Inflammatory macrophage (primary cell): ENCODE measurements at places on chromosomes 5 and 9.

- DNase-seq: no peak
Observed at GRCh38 chr9:120855827-120856670, 13.3 kb upstream of the PSMD5 start.

DNA sequence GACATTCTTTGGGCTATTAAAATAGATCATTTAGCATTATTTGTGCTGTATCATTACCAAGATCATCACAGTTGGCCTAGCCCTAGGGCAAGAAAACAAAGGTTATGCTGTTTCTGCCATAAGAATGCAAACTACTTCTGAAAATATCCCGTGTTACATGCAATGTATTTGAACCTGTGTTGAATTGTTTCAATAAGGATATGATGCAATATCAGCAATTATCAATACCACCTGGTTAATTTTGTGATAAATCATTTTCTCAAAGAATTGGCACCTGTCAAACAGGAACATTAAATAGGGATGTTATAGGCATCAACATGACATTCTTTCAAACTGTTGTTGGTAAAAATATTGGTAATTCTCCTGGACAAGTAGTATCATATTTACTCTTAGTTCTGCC is 2002.0 kb upstream of the CDH9 start:
- no peak for DNase-seq

DNA sequence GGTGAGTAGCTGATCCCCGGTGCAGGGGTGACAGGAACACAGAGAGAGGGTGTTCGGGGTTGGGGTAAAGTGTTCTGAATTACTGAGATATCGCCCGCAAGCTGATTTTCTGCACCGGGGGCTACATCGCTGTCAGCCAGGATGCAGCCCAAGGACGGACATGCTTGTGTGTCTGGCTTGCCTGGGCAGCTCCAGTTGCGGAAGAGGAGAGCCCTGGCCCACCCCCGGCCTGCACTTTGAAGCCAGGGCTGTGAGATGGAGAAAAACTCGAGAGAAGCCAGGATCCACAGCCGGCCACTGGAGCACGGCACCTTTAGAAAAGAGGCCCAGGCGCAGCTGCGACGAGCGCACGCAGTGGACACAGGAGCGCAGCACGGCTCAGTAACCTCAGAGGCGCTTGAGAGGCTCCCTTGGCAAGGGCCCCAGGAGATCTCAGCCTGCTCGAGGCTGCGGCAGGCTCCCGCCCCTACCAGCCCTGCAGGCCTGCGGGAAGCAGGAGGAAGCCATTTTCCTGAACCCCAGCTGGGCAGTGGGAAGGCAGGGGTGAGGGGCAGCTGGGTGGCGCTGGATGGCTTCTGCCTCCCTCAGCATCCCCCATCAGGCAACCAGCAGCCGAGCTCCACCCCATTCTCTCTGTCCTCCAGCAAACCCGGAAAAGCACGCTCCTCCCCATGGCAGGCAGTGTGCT is 59.2 kb downstream of the C9orf50 start:
- DNase-seq: no peak

- DNase-seq: no peak
Observed at GRCh38 chr9:95985440-95986055, 110.1 kb downstream of the ERCC6L2 start.

DNA sequence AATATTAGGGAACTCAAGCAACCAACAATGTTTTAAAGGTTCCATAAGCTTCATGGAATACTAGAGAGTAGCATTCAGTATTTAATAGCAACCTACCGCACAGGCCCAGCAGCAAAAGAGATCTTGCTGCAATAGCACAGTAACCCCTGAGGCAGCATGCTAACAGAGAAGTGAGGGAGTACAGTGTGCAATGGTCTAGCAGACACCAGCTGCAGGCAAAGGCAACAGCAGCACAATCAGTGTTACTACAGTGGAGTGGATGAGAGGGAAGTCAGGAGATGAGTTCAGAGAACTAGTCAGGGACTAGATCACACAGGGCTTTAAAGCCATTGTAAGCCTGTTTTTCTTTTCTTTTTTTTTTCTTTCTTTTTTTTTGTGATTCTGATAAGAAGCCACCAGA is 2.8 kb downstream of the TICAM2 start:
- DNase-seq: peak; percentile 78

DNA sequence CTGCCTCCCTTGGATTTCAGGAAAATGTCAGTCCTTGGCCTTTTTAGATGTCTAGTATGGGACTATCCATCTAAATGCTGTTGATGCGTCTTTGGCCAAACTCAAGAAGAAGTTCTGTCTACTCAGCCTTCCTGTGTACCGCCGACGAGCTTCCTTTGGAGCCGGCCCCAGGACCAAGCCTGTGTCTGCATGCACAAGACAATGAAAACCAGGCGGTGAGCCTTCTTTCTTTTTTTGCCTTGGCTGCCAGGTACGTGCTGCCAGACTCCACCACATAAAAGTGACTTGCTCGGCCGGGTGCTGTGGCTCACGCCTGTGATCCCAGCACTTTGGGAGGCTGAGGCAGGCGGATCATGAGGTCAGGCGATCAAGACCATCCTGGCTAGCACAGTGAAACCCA is 6.0 kb upstream of the NEURL1B start:
- no peak for DNase-seq

GRCh38 chr5:60521376-60522291 is 178.3 kb downstream of the DEPDC1B start:
- DNase-seq: peak; percentile 54

GRCh38 chr9:118128313-118128712 is 424.1 kb downstream of the TLR4 start:
- DNase-seq: no peak

DNA sequence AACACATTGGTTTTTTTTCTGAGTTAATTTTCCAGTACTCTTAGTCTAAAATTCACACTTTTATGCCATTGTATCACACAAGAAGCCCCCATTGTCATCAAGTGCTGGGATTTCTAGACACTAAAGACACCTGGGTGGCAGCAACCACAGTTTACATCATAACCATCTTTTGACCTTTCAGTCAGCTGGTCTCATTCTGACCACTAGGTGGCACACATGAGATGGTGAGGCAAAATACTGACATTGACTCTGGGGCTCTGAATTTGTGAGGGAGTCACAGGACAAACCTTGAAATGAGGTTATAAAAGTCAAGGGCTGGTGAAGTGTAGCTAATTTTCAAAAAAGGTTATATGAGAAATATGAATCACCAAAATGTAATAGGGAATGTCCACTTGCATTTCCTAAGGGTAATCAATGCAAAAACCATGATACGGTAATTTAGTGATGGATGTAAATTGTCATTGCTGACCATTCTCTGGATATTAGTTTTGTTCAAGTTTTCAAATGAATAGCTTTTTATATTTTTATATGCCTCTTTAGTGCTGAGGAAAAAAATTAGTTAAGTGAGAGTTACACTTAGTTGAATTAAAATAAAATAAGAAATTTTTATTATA is 229.4 kb downstream of the DMAC1 start:
- DNase-seq: peak; percentile 50

DNA sequence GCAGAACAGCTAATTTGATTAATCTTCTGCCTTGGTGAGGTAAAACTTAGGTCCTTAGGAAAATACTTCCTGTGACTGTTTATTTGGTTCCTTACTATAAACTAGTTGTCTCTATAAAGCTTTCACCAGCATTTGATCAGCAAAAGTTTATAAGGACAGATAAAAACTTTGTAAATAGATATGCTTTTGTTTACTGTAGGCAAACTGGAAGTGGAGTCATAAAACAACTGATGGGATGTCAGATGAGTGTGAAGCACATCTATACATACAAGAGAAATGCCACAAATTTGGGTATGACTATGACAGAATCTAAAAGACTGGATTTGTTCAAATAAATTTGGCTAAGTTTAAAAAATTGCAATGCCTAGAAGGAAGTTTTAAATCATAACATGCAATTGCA is 5.5 kb downstream of the PTGER4 start:
- no peak for DNase-seq

DNA sequence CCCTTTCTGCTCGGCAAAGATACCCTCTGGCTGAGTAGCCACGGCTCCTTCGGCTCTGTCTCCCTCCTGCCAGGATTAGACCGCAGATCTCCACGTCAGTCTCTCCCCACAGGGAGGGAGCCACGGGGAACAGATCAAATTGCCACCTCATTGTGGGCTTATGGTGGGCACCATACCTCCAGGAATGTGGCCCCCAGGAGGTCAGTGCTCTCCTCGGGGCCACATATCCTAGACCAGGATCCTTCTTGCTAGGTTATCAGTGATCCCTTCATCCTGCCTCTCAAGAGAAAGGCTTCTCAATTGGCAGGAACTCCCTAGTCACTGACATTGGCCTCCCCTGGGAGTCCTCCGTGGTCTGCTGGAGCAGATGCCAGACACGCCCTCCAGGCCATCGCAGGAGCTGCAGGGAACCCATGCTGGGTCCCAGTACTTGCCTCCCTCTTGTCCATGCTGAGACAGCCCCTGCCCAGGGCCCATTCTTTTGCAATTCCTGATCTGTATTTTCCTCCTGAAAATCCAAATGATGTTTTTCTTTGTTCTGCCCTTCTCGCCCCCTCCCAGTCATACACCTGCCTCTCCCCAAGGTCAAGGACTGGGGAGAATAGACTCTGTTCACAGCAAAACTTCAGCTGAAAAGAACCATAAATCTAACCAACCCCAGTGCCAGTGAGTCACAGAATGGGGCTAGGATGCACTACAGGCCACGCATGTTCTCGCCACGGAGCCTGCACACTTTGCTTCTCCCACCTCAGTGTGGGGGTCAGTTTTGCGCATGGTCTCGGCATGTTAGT is 31.6 kb upstream of the ENHO start:
- DNase-seq: no peak

- peak; percentile 90 for DNase-seq
Observed at GRCh38 chr9:133160742-133161546, 2.8 kb downstream of the GBGT1 start.

- DNase-seq: no peak
Observed at GRCh38 chr5:174735498-174736330, 11.3 kb downstream of the MSX2 start.

DNA sequence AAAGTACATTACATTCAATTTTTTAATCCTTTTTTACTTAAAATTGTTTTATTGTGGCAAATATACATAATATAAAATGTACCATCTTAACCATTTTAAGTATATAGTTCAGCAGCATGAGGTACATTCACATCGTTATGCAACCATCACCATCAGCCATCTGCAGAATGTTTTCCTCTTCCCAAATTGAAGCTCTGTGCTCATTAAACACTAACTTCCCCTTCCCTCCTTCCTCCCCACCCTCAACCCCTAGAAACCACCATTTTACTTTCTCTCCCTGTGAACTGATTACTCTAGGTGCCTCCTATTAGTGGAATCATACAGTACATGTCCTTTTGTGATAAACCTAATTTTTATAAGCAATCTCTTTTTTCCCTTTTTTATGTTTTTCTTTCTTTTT is 15.6 kb downstream of the TEX53 start:
- DNase-seq: peak; percentile 31

DNA sequence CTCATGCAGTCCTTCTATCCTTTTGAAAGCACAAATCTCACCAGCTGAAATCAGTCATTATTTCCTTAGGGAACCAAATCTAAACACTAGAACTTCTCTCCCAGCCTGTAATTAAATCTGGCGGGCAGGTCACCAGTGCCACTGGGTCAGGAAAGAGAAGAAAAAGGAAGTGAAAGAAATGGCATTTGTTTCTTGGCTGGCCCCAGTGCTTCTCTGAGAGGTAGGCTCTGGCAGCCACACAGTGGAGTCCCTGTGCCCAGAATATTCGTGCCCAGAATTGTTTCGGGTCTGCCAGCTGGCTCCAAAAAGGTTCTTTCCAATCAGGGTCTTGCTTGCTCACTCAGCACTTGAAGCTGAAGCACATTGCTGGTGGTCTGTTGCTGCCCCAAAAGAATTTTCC is 133.9 kb upstream of the MTAP start:
- no peak for DNase-seq

GRCh38 chr5:133015466-133015865 is 10.9 kb downstream of the ZCCHC10 start:
- no peak for DNase-seq

DNA sequence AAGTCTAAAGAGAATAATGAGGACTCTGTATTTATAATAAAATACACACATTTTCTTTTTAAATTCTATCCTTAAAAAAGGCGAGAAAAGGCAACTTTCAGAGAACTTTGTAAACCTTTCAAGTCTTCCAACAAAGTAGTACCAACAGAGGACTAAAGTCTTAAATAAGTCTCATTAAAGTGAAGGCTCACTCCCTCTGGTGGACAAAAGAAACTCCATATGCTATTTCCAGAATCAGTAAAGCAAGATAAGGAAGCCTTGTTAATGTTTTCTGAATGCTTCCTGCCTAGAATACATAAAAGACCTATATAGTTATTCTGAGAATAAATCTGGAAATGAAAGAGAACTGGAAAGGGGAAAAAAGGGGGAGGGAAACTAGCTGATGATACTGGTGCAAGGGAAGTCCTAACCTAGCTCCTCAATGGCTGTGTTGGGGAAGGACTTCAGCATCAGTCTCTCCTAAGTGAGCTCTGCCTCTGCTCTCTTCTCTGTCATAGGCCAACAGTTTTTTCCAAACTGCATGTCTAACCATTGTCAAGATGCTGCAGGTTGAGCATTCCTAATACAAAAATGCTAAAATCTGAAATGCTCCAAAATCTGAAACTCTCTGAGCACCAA is 7.2 kb downstream of the HMGCS1 start:
- DNase-seq: peak; percentile 71

- DNase-seq: no peak
Observed at GRCh38 chr5:168404365-168404764, 81.9 kb upstream of the RARS1 start.
